ENCODE measurements at places on chromosomes 5 and 9.

DNA sequence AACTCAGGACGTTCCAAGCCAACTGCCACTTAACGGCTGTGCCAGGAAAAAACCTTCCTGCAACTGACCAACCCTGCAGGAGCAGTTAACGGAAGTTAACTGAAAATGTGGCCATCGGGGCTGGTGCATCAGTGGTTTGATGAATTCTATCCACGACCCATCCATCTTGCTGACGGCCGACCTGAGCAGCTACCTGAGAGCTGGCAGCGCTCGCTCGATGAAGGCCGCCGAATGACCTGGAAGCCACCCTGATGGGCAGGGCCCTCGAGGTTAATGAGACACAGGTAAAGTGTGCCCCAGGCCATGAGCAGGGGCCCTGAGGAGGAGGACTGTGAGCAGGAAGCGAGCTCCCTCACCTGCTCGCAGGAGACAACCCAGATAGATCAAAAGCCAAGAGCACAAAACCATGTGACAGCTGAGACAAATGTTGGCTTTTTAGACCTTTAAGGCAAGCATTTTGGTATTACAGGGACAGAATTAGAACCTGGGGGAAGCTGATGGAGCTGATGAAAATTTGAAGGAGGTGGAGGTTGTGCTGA, 35.3 kb upstream of the FLT4 start:
- DNase-seq, result no peak

DNA sequence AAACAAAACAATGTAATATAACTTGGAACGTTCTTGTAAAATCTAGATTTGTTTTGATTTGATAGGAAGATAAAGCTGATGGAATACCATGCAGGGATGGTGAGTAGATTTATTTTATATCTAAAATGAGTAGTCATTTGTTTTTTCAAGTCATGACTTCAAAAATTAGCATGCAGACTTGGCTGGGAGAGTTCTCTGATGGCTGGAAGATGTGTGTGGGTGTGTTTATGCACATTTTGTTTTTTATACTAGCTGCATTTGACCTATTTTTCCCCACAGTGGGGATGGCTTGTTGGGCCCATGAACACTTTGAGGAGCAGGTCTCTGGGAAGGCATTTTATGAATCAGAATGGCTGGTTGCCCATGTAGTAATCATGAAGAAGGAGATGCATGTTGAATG, 109.2 kb downstream of the MTRR start:
- no peak for DNase-seq

- peak; percentile 54 for DNase-seq
Observed at GRCh38 chr5:135332519-135333150, 66.4 kb downstream of the MACROH2A1 start.

- no peak for DNase-seq
Observed at GRCh38 chr5:64532212-64532611, 26.4 kb downstream of the RGS7BP start.

- no peak for DNase-seq
Observed at GRCh38 chr5:95229646-95230045, 55.2 kb downstream of the MCTP1 start.

DNA sequence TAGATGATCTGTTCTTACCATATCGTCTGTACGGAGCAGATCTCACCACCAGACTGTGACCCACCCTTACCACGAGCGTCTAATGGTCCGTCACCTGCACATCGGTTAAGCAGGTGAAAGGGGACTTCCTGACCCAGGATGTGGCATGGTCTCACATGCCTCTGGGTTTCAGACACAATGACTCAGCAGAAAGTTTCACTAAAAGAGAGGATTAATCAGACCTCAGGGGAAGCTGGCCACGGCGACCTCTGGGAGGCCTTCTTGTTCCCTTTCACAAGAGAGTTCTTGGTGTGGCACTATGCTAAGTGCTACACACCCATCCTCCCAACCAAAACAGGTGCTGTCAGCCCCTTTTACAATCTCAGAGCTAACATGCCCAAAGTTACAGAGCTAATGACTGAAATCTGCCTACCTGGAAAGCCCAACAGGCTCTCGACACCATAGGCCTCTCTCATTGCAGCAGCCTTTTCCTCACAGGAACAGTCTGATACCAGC, 41.6 kb downstream of the ADAMTS12 start:
- peak; percentile 82 for DNase-seq

- DNase-seq, result no peak
Observed at GRCh38 chr9:110738982-110739381, 70.4 kb downstream of the MUSK start.

DNA sequence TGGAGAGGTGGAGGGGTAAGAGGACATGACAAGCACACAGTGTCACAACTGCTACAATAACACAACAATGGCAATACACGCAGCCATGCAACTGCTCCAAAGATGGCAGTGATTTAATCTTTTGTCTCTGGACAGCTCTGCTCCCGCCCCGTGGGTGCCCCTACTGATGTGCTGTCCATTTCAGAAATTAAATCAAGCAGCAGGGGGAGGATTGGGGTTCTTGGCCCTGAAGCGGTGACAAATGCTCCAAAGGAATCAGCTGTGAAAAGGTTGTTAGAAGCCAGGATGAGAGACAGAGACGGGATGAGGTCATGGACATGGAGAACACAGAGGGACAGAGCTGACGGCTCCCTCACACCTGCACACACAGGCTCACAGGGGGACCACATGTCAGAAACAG, 22.6 kb downstream of the CNTFR start:
- DNase-seq, result no peak

DNA sequence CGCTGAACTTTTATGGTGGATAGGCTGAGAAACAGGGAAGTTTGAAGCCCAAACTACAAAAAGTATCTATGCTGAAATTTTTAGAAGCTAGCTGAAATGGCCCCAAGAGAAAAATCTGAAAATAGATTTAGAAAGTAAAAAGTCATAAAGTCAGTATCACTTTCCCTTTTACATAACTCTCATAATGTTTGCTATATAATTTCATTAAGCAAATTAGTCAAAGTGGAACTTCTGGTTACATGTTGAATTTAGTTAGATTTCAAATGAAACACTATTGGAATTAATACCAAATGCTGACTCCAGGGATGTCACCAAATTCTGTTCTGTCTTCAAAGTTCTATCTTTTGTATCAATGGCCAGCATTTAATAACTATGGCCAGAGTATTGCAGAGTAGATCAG, 126.9 kb downstream of the TTC39B start:
- no peak for DNase-seq

GRCh38 chr5:23977997-23978396, 470.6 kb downstream of the PRDM9 start:
- peak; percentile 7 for DNase-seq

GRCh38 chr5:123868267-123868666, 356.3 kb downstream of the CSNK1G3 start:
- no peak for DNase-seq

DNA sequence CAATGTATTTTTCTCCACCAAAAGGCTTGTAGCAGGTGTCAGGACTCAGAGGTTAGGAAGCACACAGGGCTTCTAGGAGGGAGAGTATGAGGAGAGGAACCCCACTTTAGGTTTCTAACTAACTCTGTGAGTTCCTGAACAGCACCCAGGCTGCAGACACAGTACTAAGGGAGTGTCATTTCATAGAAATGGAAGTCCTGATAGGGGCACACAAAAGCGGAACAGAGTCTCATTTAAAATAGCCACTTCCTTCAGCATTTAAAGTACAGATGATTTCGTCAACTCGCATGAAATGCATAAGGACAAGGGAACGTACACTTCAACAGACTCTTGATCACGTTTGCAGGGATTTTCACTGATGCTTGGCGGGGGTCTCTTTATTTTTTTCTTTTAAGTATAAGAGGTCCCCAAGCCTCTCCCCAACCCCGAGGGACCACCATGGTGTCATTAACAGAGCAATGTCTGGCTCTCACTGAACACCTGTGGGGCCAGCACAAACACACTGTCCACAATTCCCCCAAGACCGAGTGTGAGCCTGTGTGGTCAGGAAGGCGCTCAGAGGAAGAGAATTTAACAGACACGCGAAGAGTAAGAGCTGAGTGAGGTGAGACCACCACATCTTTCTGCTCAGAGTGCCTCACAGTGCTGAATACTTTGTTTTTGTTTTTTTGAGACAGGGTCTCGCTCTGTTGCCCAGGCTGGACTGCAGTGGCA, 82.3 kb downstream of the SECISBP2 start:
- no peak for DNase-seq

DNA sequence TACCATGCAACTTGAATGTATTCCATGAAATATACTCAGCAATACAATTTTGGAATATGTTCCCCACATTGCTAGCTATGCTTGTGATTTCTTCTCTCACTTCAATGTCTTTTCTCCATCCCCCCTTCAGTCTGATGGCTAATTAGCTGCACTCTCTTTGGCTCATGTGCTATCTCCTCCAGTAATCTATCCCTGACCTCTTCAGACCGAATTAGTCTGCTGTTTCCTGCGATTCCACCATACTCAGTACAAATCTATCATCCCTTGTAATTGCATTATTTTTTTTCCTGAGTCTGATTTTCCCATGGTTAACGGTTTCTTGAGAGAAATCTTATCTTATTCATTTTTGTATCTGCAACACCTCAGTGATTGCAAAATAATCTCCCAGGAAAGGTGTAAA, 360.7 kb upstream of the CDH10 start:
- no peak for DNase-seq

- no peak for DNase-seq
Observed at GRCh38 chr9:131605770-131606590, 60.7 kb downstream of the PRRT1B start.

- DNase-seq, result no peak
Observed at GRCh38 chr5:134048864-134049263, 44.1 kb upstream of the VDAC1 start.

GRCh38 chr5:89445106-89445745, 562.2 kb upstream of the MEF2C start:
- DNase-seq, result no peak

DNA sequence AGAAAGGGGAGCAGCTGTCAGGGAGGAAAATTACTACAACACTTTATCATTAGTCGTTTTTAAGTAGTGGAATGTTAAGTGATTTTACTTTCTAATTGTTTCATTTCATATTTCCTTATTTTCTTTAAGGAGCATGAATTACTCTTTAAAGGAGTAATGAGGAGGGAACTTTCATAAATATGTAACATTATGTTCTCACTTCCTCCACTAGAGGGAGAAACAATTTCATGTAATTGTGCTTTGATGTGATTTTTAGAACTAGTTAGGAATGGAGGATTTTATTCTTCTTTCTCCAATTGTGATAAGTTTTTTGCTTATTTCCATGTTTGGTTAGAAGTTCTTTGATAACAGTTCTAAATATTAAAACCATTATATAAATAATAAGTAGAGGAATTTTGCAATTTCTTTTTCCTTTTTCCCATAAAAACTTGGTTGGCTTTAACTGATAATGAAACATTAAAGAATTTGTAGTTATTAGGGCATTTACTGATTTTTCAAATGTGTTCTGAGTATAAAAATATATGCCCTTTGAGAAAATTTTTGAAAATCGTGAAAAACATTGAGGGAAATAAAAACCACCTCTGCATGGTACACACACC, 25.6 kb downstream of the CEP78 start:
- DNase-seq, result no peak

GRCh38 chr9:26637101-26637500, 255.5 kb downstream of the CAAP1 start:
- DNase-seq, result no peak

- no peak for DNase-seq
Observed at GRCh38 chr5:28328681-28329080, 1290.3 kb upstream of the CDH9 start.

GRCh38 chr5:109690975-109691574, 1.3 kb downstream of the MAN2A1 start:
- peak; percentile 80 for DNase-seq

GRCh38 chr9:89888677-89889076, 283.9 kb downstream of the GADD45G start:
- no peak for DNase-seq

GRCh38 chr5:127056896-127057295, 16.4 kb downstream of the C5orf63 start:
- no peak for DNase-seq

GRCh38 chr5:102624405-102624804, 125.6 kb upstream of the SLCO6A1 start:
- DNase-seq, result no peak

GRCh38 chr5:142929587-142929986, 159.4 kb downstream of the ARHGAP26 start:
- DNase-seq, result peak; percentile 26

- DNase-seq, result no peak
Observed at GRCh38 chr5:1315709-1316587, 21.1 kb upstream of the TERT start.

GRCh38 chr5:73637565-73637964, 11.6 kb downstream of the ARHGEF28 start:
- DNase-seq, result no peak

GRCh38 chr5:74978345-74978744, 74.0 kb downstream of the GCNT4 start:
- no peak for DNase-seq
